ENCODE measurements at places on chromosomes 16 and 17.

GRCh38 chr17:28892024-28892423 is 5.5 kb downstream of the FLOT2 start:
- no peak for DNase-seq

- no peak for DNase-seq
Observed at GRCh38 chr17:65438708-65439294, 122.6 kb downstream of the AXIN2 start.

GRCh38 chr16:600781-601180 is 10.9 kb downstream of the RAB40C start:
- no peak for DNase-seq

DNA sequence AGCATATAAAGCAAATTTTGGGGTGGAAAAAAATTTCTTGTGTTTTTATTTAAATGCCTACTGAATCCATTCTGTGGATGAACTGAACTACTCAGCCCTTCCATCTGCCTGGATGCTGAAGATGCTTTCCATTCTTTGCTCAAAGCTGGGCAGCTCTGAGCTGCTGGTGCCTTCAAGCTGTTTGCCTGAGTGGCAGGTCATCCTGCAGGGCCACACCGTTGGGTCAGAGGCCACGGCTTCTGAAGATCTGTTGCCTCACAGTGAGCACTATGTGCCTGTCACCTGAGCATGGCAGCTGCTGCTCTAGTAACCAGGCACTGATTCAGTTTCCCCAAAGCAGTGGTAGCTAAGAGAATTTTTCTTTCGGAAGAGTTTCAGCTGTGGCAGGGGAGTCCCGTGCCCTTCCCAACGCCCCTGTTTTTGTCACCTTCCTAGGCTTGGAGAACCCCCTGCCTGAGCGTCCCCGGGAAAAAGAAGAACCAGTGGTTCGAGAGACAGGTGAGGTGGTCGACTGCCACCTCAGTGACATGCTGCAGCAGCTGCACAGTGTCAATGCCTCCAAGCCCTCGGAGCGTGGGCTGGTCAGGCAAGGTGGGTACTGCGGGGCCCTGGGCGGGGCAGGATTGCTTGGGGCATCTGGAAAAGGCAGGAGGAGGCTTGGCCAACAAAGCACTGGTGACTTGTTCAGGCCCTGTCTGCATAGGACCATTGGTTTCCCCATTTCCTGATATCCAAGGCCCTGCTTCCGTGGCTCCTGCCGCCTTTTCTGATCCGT is 8.5 kb downstream of the PLK1 start:
- DNase-seq: no peak

- no peak for DNase-seq
Observed at GRCh38 chr16:85584267-85584666, 28.9 kb upstream of the GSE1 start.

DNA sequence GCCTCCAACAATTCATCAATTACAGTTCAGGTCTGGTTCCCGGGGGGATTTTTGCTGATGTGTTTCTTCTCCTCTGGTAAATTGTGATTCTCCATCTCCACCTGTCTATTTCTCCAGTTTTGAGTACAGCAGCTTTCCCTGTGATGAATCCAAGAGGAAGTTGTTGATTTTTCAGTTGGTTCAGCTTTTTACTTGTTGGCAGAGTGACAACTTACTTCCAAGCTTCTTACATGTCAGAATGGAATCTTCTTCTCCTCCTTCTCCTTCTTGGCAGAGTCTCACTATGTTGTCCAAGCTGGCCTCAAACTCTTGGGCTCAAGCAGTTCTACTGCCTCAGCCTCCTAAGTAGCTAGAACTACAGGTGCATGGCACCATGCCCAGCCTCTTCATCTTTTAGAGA is 33.4 kb upstream of the TMEM92 start:
- no peak for DNase-seq

DNA sequence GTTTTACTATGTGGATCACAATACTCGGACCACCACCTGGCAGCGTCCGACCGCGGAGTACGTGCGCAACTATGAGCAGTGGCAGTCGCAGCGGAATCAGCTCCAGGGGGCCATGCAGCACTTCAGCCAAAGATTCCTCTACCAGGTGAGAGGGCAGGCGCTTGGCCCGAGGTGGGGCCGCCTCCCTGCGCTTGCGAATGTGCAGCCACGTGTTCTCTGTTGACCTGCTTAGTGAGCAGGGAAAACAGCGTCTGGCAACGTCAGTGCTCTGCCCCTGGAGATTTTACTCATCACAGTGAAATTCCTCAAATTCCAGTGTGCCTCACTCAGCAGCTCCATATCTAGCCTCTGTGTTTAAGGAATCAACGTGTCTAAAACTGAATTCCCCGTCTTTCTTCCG is 33.4 kb upstream of the CLEC18A start:
- no peak for DNase-seq

DNA sequence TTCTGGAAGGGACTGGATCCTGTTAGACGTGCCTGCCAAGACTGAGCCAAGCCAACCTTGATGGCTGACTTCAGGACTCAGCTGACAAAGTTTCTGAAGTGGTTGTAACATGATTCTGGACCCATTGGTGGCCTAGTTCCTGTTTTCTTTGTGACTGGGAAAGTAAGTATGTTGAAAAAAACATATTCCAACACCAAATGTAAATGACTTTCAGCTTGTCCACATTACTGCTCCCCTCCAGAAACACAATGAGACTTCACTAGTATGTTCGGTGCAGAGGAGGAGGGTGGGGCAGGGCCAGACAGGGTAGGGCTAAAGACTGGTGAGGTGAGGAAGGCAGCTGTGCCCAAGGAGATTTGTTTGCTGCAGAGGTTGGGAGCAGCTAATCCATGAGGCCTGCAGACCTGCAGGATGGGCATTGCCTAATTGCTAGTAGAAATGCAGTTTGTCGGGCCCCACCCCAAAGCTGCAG is 26.4 kb downstream of the NMT1 start:
- no peak for DNase-seq

DNA sequence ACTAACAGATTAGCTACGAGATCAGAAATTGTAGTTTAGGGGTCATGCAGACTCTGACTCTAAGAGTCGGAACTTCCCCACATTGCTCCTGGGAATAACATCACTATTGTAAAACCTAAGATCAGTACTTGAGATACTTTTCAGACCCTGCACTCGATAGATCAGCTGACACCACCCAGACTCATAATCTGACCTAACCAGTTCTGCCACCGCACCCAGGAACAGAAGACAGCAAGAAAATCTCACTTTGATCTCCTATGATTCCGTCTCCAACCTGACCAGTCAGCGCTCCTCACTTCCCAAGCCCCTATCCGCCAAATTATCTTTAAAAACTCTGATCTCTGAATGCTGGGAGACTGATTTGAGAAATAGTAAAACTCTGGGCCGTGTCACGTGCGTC is 27.2 kb upstream of the ASGR2 start:
- DNase-seq: no peak

DNA sequence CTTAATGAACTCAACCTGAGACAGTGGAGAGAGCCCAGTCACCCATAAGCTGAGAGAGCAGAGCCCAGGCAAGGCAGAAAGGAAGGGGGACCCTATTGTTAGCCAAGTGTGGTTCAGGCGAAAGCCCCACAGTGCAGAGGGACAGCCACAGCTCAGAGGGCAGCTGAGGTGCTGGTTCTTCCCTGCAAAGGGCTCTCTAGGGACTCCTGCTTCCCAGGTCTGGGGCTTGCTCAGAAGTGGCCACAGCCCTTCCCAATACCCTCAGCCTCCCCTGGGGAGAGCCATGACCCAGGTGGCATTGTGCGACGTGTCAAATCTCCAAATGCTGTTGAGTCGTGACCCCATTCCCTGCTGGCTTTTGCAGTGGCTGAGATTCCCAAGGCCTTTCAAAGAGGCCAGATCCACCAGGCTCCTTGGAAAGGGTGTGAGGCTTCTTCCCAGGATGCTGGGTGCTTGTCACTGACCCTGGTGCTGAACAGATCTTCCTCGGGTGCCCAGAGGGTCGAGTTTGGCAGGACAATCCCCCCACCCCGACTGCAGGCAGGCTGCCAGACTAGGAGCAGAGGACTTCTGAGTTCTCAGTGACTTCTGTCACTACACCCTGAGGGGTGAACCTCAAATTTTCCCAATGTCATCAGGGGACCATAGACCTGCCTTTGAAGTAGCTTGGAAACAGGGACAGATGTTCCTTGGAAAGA is 2.5 kb upstream of the CCL17 start:
- DNase-seq: no peak

- DNase-seq: peak; percentile 17
Observed at GRCh38 chr17:38898291-38898679, 27.1 kb upstream of the LASP1NB start.

DNA sequence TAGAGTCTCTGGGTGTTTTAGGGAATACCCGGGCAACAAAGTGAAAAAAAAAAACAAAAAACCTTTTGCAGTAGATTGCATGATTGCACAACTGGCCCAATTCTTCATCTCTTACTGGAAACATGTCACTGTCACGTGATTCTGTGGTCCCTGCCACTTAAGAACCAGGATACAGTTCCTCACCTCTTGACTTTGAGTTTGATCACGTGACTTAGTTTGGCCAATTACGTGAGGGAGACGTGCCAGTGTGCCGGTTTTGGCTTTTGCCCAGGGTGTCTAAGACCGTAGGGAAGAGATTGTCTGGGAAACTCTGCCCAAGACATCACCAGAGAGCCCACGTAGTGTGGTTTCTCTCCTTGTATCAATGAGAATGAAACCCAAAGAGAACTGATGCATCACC is 88.7 kb downstream of the GRIN2A start:
- no peak for DNase-seq

DNA sequence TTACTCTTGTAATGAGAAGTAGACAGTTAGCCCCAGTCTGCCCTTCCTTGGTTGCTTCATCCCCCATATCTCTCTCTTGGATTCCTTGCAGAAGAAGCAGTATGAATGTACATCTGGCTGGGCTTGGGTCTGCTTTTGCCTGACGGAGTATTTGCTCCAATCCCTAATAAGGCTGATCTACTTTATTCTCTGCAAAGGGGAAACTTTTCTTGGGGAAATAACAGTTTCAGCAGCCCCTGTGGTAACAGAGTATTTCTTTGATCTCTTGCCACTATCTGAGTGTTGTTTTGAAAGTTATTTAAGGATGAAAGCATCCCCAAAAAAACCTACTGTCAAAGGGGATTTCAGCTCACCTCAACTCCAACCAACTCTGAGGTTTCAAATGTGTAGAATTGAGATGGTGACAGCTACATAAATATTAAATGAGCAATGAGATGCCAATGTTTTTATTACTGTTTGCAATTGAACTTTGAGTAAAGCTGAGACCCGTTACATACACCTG is 168.9 kb upstream of the NOG start:
- DNase-seq: no peak

DNA sequence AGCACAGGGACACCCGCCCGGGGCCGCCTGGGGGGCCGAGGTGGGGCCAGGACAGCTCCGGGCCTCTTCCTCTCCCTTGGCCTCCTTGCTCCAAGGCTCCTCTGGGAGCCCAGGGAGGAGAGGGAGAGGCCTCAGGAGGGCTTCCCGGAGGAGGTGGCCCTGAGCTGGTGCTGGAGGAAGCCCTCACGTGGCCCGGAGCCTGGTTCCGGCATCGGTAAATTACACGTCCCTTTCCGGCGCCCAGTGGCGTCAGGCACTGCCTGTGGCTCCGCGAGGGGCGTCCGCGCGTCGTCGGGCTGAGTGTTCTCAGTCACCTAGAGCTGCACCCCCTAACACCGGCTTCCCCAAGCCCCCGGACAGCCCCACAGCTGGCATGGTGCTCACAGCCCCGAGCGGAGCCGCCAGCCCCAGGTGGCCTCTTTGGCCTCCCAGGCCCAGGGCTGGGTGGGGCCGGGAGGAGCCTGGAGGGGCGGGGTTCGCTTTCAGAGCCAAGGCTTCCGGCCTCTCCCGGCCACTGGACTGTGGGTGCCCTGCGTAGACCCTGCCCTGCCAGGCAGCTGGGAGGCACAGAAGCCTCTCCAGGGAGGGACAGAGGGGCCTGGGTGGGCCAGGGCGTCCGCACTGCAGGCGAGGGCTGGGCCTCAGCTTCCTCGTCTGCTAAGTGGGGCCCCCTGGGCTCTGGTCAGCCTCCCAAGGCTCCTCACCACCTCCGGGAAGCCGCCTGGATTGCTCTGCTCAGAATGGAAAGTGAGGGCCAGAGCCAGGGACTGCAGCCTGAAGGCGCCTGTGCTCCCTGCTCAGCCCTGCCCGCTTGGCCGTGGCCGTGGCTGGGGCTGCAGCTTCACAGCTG is 27.9 kb upstream of the SSTR5 start:
- no peak for DNase-seq

- no peak for DNase-seq
Observed at GRCh38 chr16:70588565-70588964, 57.8 kb upstream of the IL34 start.

GRCh38 chr16:86533767-86534351 is 21.2 kb downstream of the MTHFSD start:
- DNase-seq: no peak

GRCh38 chr16:68370581-68371275 is 59.9 kb downstream of the PRMT7 start:
- peak; percentile 13 for DNase-seq
